ENCODE measurements at places on chromosomes 4 and X. TPM values are rescaled to one million over a fixed set of nuclear protein-coding genes. Genes with fewer than 3 reads are reported as not detected.

Gene RPS6KA6
- total RNA-seq = 1.2 TPM

Gene KLHL13
- total RNA-seq = 48.4 TPM

Gene USP17L10
- not detected for total RNA-seq

Gene TLR8
- total RNA-seq = not detected

Gene CCNB3
- total RNA-seq = under 0.01 TPM

Gene TMEM255A
- total RNA-seq = not detected

Gene CXCL3
- 0.68 TPM for total RNA-seq

Gene UGT2B10
- not detected for total RNA-seq

Gene CT47A7
- not detected for total RNA-seq

Gene F8A3
- not detected for total RNA-seq

Gene SFRP2
- total RNA-seq = not detected

Gene MAGEA2
- not detected for total RNA-seq

Gene CYP2U1
- 21.3 TPM for total RNA-seq

Gene NKX3-2
- total RNA-seq = 0.15 TPM

Gene FAM47B
- not detected for total RNA-seq

Gene RLIM
- total RNA-seq = 46.9 TPM

Gene HSFX3
- not detected for total RNA-seq

Gene CPE
- 74.6 TPM for total RNA-seq

Gene CT47C1
- total RNA-seq = not detected

Gene GAGE13
- total RNA-seq = not detected

Gene TMEM128
- total RNA-seq = 15.7 TPM

Gene TMEM31
- not detected for total RNA-seq

Gene IRS4
- not detected for total RNA-seq

Gene DAPP1
- total RNA-seq = 0.59 TPM

Gene TIGD4
- total RNA-seq = 0.08 TPM

Gene MID1IP1
- total RNA-seq = 52.5 TPM

Gene NUDT11
- 6.3 TPM for total RNA-seq

Gene TMEM271
- total RNA-seq = not detected

Gene PCSK1N
- 0.15 TPM for total RNA-seq

Gene BMX
- 0.53 TPM for total RNA-seq

Gene POU3F4
- not detected for total RNA-seq

Gene RBMXL3
- total RNA-seq = not detected

Gene LRPAP1
- 164 TPM for total RNA-seq

Gene ZAR1
- not detected for total RNA-seq

Gene PGAM4
- not detected for total RNA-seq

Gene EPGN
- total RNA-seq = not detected

Gene MUC7
- not detected for total RNA-seq

Gene FGF13
- total RNA-seq = 6.2 TPM

Gene LEF1
- total RNA-seq = not detected

Gene ZCCHC18
- 0.12 TPM for total RNA-seq

Gene TMA16
- total RNA-seq = 16.1 TPM

Gene SLC49A3
- total RNA-seq = 1.1 TPM

Gene CENPI
- 0.94 TPM for total RNA-seq

Gene TCEAL5
- total RNA-seq = not detected

Gene AMOT
- total RNA-seq = 0.23 TPM

Gene EDA2R
- total RNA-seq = 15.3 TPM

Gene DRD5
- total RNA-seq = not detected

Gene PPP1R3F
- 4.4 TPM for total RNA-seq

Gene FANCB
- 1.6 TPM for total RNA-seq

Gene STAP1
- total RNA-seq = not detected

Gene CYBB
- total RNA-seq = not detected

Gene MAGEB17
- total RNA-seq = not detected

Gene IQSEC2
- 4.3 TPM for total RNA-seq

Gene FAM114A1
- total RNA-seq = 325 TPM

Measured in smooth muscle cell of the coronary artery (primary cell).